Tracheal epithelial cell (primary cell): ENCODE measurements at places on chromosomes 6 and 20. TPM values are rescaled to one million over a fixed set of nuclear protein-coding genes. Genes with fewer than 3 reads are reported as not detected.

HLA-G gene
- total RNA-seq = 11.1 and 22.0 TPM in 2 replicates

TAGAP gene
- under 0.01 TPM in 1 of 2 replicates, not detected in the other for total RNA-seq

SLC32A1 gene
- not detected in 2 replicates for total RNA-seq

PREX1 gene
- total RNA-seq = under 0.01 and 0.24 TPM in 2 replicates

STMND1 gene
- 0.24 TPM in 1 of 2 replicates, not detected in the other for total RNA-seq

MACROD2 gene
- total RNA-seq = 0.64 and 1.7 TPM in 2 replicates

KHDC1 gene
- total RNA-seq = 0.24 and 1.5 TPM in 2 replicates

NMBR gene
- not detected in 2 replicates for total RNA-seq

SMIM28 gene
- total RNA-seq = not detected in 2 replicates

EDN3 gene
- total RNA-seq = not detected in 2 replicates

OR2B6 gene
- not detected in 2 replicates for total RNA-seq
